SW480 (cell line): ENCODE measurements at places on chromosomes 12 and 14.

DNA sequence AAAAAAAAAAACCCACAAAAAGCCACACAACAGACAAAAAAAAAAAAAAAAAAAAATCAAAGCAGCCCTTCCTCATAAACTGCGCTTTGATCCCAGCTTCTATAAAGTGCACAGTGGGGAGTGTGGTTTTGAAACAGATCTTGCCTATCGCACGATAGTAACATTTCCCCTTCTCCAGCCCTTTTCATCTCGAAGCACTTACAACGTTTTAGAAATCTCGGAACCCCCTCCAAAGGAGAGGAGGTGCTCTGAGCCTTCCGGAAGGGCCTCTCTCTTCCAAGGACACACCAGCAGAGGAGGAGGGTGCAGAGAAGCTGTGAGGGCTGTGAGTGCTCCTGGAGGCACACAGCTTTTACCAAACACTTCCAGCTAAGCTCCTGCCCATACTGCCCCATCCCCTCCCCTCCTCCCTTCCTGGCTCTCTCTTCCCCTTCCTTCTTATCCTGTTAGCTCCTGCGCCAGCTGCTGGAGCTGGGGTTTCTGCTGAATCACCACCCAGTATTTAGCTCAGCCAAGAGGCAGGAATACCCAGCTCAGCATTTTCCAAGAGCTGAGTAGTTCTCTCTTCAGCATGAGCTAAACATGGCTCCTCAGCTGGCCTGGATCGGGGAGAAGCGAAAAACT is 28.4 kb downstream of the SLC7A8 start:
- peak; percentile 91 for DNase-seq

DNA sequence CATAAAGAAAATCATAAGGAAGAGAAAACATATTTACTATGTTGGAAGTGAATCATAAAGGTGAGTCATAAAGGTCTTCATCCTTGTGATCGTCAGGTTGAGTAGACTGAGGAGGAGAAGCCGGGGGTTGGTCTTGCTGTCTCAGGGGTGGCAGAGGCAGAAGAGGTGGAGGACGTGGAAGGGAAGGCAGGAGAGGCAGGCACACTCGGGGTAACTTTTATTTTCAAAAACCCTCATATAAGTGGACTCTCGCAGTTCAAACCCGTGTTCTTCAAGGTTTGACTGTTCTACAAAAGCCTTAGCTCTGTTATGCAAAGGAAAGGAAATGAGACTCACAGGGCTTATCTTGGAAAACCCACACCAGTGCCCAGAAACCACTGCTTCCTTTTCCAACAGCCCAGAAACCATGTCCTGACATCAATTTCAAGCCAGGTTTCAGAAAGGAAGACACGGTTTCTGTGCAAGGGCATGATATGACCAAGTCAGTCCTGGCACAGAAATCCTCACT is 14.0 kb downstream of the SMCO2 start:
- DNase-seq: peak; percentile 72

GRCh38 chr14:21050597-21050996 is 7.0 kb upstream of the RNASE8 start:
- DNase-seq: no peak

- DNase-seq: no peak
These were observed 163.1 kb downstream of the PPM1H start for GRCh38 chr12:62771828-62772227.

- DNase-seq: no peak
These were observed 11.2 kb upstream of the LBHD2 start for GRCh38 chr14:103072595-103073366.

DNA sequence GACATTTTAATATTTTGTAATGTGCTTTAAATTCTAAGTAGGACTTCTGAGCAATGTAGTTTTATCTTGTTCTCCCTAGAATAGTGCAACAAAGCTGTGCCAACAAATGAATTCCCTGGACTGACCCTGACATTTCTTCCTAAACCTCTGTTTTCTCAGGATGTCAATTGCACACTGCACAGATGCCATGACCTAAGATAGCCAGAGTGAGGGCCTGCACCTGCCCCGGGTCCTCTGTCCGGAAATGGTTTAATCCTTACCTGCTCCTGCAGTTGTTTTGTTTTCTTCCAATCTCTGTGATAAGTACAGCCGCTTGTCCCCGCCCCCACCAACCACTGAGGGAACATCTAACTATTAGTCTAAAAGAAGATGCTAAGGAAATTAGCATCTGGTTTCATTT is 831.5 kb downstream of the GALC start:
- DNase-seq: no peak

DNA sequence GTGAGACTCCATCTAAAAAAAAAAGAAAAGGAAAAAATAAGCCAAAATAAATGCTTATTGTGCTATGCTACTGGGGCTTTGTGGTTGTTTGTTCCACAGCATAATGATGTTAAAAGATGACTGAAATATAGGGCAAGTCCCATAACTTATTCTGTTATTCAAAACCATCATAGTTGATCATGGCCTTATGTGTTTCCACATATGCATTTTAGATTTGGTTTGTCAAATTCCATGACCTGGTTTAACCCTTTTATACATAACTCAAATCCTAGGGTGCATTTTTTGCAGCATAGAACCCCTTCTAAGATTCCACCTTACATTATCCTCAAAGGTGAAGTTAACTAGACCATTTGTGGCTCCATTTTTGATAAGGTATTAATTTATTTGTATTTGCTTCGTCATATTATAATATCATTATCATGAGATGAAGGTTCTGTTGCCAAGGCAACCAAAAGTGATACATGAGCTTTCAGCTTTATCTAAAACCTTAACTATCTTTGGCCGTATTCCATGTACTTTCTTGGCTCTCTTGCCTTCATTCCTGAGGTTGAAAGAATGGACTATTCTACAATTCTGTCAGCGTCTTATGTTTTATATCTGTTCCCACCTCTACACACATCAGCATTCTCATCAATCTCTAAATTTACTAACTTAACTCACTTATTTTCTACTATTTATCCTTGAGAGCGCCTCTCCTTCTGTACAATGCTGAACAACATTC is 138.7 kb upstream of the DYRK2 start:
- DNase-seq: no peak

- no peak for DNase-seq
These were observed 29.0 kb downstream of the TESC start for GRCh38 chr12:117069926-117070900.

DNA sequence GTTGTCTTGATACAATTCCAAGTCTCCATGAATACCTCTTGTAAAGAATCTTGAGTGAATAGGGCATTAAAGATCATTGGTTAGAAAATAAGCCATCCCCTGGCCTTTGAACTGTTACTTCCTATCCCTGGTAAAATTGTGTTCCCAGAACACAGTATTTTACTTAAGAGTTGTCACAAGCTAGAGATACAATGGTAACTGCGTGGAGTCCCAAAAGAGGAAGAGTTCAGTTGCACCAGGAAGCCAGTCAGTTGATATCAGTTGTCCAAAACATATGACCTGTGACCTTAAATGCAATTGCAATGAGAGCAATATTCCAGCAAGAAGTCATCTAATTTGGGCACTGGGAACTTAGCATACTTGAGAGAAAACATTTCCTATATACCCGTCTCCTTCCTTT is 117.3 kb downstream of the NEDD1 start:
- no peak for DNase-seq

GRCh38 chr12:70049596-70050360 is 193.5 kb upstream of the CNOT2 start:
- no peak for DNase-seq
